ENCODE measurements at places on chromosomes 1 and 21.

GRCh38 chr1:222706815-222707214 is 5.5 kb downstream of the AIDA start:
- no peak for DNase-seq

DNA sequence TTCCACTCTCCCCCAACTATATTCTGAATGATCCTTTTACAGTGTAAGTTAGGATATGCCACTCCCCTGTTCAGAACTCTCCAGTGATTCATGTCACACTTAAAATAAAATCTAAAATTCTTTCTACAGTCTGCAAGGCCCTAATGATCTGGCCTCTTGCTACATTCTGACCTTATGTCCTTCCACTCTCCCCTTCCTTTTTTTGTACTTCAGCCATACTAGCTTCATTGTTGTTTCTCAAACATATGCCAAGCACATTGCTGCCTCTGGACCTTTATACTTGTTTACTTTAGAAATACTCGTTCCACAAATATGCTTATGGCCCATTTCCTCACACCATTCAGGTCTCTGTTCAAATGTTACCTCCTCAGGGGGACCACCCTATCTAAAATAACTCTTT is 14.8 kb upstream of the PSMA5 start:
- DNase-seq, result no peak

DNA sequence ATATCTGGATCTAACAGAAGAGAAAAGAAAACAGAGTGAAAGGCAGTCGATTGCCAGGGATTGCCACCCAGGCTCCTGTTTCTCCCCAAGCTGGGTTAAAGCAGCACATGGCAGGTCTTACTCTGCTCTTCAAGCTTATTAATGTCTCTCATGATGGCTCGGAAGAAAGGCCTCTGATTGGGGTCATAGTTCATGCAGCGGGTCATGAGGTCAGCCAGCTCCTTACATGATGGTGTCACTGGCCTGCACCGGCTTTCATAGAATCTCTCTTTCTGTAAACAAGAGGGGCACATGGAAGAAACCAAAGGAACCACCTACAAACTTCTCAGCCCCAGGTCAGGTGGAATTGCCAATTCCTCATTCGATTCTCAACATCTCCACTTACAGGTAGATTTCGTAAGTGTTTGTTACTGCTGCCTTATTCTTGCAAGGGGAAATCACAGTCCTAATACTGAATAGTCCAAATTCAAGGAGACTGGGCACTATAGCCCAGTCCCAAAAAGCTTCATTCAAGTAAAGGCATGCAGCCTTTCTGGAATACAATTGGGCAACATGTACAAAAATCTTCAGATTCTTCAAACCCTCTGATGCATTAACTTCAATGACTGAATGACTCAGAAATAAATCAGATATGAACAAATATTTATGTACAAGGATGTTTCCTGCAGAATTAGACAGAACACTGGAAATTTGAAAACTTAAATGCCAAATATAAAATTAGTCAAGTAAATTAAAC is 96.6 kb downstream of the RAVER2 start:
- no peak for DNase-seq

DNA sequence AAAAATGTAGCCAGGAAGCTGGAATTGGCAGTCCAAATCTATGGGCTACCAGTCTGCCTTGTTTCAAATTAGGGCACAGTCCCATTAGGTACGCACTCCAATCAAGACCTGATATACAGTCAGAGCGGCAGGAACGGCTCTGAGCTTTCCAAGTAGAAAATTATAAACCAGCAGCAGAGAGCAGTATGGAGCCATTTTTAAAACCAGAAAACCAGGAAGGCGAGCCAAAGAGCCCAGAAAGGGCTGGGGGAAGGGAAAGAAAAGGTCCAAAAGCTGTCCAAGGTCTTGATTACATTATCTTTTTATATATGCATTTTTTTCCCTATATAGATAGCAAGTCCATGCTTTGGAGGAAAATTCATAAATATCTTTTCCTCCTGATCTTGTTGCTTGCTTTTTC is 719.0 kb downstream of the RWDD3 start:
- DNase-seq, result no peak

DNA sequence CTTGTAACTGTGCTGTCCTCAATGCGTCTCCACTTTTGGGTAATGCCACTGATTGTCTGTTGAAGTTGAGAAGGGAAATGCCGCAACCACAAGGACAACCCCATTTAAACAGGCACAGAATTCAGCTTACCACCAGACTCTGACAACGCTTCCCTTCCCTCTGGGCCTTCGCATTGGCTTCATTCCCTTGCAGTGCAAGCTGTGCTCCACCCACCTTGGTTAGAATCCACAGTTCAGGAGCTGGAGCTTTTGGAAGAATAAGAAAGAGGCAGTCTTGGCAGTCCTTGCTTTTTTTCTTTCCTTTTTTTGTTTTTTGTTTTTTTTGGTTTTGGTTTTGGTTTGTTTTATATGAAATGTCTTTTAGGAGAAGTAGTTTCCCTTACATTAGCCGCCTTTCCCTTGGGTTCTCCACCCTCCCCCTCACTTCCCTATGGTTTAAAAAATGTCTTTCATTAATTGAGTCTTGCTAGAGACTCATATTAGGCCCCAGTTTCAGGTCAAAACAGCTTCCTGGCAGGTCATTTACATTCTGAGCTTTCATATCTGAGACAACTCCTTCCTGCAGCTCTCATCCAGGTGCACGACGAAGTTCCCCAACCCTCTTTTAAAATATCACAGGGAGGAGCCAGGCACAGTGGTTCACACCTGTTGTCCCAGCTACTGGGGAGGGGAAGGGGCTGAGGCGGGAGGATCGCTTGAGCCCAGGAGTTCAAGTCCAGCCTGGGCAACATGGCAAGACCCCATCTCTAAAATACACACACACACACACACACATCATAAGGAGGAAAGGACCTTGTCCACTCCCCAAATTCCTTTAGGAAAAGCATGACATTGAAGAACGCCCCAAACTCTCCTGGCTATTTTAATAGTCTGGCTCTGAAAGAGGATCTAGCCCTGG is 20.7 kb upstream of the LAX1 start:
- DNase-seq, result no peak

DNA sequence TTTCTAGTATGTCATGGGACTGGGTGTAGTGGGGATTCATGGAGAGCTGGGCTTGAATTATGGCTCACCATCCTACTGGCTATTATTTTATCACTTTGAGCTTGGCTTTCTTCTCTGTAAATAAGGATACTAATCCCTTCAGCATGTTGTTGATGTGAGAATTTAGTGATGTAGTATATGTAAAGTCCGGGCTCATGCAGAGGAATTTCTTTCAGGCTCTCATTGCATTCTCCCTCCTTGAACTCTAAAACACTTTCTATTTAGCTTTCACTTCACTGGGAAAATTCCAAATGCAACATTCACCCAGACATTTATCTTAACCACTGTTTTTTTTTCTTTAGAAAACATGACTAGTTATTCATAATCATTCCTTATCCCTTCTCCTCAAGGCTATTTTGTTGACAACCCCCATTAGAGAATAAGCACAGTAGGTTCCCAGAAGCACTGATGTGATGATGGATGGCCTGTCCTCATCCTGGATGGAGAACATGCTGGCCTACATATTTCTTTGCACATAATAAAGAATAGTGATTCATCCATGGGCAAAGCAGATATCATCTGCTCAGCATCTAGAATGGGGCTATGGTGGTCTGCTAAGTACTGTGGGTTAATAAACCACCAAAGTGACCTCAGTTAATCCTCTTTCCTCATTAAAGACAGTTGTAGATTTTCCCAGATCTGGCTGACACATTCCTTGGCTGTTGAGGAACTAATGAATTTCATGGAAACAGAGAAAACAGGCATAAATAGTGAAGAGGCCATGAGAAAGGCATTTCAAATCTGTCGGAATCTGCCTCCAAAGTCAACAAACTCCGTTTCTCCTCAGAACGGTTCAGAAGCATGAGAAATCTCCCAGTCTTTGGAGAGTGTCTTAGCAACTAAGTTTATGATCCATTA is 68.0 kb upstream of the CYP2J2 start:
- no peak for DNase-seq

DNA sequence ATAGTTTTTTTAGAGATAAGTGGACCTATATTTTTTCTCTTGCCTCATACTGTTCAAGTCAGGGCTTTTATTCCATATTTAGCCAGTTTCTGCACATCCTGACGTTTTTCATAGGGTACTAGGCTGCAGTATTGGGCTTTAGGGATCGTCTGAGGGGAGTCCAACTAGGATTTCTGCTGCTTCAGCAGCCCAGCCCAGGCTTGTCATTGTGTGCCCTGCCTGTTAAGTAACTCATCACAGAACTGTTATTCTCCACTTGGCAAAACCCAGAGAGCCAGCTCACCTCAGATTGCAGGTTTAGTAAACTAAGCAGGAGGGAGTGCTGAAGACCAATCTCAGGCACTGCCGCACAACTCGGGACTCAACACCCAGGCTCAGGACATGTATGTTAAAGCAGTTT is 2.8 kb downstream of the GALNT2 start:
- DNase-seq, result no peak

DNA sequence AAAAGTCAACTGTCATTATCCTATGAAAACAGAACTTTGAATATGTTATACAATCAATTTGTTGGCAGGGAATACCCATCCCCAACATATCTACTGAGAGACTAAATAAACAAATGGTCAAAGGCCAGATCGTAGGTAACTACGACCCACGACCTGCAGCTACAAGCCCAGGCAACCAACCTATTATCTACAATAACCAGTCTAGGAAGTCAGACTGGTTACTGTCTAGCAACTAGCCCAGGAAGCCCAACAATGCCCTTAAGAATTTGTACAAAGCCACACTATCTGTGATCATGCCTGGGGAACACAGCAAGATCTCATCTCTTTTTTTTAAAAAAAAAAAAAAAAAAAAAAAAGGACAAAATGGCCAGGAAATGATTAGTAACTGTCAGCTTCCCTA is 58.7 kb downstream of the SMYD3 start:
- DNase-seq, result no peak

DNA sequence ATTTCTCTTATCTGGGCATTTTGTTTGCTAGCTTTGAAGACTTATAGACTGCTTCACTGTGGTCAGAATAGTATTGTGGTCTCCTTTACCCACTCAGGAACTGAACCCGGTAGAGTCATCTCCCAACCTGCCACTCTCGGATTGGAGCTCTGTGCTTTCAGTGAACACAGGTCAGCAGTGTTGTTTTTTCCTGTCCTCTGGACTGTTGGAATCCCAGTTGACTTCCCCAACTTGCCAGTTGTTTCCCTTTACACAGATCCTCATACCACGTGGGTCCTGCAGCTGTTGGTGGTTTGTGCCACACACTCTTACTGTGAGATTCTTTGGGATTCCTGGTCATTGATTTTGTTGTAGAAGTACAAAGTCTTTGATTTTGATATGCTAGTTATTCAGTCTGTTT is 214.1 kb downstream of the DYRK1A start:
- DNase-seq, result no peak

DNA sequence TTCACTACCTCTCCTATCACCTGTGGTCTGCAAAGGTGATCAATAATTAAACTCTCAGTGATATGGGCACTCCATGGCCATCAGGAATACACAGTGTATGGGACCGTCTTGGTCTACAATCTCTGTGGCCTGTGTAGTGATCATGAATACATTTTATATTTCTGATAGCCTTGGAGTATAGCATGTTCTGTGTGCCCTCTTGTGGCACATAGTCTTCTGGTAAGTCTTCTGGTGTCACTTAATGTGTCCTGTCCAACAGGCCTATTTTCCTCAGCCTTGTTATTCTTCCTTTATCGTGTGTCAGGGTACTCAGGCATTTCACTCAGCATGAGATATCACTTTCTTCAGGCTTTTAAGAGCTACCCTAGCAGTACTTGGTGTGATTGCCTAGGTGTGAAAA is 393.6 kb downstream of the AGBL4 start:
- DNase-seq, result no peak

- no peak for DNase-seq
Observed at GRCh38 chr1:22761821-22762220, 51.2 kb downstream of the EPHB2 start.

GRCh38 chr21:44814498-44815023 is 3.3 kb downstream of the SUMO3 start:
- DNase-seq, result no peak

- no peak for DNase-seq
Observed at GRCh38 chr1:32780628-32781234, 36.4 kb downstream of the YARS1 start.

DNA sequence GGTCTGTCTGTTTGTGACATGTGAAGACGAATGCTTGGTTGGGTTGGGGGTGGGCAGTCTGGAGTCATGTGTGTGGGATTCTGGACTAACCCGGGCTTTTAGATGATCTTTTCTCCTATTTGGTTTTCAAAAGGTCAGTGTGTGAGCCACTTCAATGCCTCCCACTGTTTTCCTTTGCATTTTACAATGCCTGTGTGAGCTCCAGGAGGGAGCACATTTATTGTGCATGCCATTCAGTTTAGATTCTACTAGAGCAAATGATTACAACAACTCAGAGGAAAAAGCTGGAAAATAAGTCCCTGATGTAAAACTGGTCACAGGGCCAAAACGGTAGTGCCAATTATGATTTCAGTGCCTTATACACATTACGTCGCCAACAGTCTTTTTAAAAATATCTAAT is 90.9 kb downstream of the LYPLAL1 start:
- no peak for DNase-seq

GRCh38 chr1:226217273-226217672 is 6.2 kb upstream of the MIXL1 start:
- DNase-seq, result no peak

DNA sequence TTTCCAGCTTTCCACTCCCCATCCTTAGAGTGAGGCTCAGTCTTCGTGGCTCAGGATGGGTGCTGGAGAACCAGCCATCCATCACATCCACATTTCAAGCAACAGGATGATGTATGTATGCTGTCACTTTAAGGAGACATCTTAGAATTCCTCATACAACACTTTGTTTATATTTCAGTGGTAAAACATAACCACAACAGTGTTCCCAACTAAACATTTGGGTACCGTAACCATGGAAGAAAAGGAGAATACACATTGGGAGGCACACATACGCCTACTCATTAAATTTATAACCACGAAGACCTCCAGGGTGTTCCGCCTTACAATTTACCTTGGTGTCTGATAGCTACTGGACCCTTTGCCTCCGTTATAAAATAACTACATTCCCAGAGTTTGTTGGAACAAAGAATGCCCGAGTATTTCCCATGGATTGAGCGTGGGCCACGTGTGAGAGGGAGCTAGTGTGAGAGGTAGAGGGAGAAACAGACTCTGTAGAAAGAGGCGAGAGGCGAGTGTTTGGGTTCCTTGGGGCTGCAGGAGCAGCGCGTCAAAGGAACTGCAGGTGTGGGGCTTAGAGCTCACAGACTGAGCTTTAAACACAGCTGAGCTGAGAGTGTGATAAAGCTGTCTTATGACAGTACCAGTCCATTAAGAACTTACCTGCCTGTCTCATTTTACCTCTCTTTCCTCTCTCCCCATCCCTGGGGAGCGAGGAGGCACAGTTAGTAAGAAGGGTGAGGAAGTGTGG is 111.5 kb upstream of the USP24 start:
- no peak for DNase-seq
